ENCODE measurements at places on chromosomes 5 and 9.
A peak's percentile ranks its signal among the peaks of the same experiment; 100 is the strongest.

DNA sequence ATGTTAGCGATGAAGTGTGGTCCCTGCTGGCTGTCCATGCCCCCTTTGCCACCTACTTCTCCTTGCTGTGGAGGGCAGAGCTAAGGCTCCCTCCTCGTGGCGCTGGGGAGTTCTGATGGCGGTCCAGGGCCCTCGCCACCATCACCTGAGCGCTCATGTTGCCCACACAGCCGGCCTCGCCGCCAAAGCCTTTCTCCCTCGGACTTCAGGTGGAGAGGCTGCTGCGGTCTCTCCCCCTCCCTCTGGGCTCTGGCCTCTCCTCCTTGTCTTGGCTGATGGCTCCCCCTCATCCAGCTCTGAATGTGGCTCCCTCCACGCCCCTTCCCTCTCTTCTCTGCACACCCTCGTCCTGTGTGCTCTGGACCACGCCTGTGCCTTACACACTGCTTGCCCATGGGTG, 14.5 kb upstream of the LPCAT1 start:
- DNase-seq = no peak

DNA sequence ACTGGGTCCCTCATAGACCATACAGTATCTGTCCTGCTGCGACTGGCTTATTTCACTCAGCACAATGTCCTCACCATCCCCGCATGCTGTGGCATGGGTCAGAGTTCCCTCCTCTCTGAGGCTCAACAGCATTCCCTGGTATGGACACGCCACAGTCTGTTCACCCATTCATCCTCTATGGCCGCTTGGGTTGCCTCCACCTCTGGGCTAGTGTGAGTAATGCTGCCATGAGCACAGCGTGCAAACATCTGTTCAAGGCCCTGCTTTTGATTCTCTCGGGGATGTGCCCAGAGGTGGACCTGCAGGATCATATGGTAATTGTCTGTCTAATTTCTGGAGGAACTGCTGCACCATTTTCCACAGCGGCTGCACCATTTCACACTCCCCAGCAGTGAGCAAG, 5.5 kb upstream of the FBP2 start:
- DNase-seq = no peak

GRCh38 chr5:146425023-146425422, 22.1 kb upstream of the TCERG1 start:
- no peak for DNase-seq

- peak; percentile 89 for DNase-seq
Observed at GRCh38 chr5:9456435-9457042, 89.3 kb downstream of the SEMA5A start.

GRCh38 chr5:33258553-33258952, 182.2 kb upstream of the TARS1 start:
- no peak for DNase-seq

GRCh38 chr5:158010831-158011230, 151.9 kb upstream of the CLINT1 start:
- DNase-seq = no peak

- DNase-seq = no peak
Observed at GRCh38 chr9:69379270-69379982, 54.4 kb downstream of the ENTREP1 start.

DNA sequence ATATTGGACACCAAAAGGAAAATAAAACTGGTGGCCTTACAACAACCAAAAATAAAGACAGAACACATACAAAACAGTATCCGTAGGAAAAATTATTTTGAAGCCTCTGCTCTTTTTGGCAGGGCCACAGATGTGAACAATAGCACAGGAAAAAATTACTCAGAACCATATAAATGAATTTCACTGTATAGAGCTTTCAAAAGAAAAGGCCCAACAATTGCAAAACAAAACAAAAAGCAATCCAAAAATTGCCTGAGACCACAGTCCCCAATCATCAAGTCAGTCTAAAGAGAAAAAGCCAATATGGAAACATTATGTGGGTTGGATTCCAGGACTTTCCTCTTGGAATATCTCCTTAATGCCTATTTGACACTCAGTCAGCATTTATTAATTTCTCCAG, 243.8 kb downstream of the CEMIP2 start:
- DNase-seq = no peak

- no peak for DNase-seq
Observed at GRCh38 chr5:118776755-118777154, 211.6 kb downstream of the DTWD2 start.

DNA sequence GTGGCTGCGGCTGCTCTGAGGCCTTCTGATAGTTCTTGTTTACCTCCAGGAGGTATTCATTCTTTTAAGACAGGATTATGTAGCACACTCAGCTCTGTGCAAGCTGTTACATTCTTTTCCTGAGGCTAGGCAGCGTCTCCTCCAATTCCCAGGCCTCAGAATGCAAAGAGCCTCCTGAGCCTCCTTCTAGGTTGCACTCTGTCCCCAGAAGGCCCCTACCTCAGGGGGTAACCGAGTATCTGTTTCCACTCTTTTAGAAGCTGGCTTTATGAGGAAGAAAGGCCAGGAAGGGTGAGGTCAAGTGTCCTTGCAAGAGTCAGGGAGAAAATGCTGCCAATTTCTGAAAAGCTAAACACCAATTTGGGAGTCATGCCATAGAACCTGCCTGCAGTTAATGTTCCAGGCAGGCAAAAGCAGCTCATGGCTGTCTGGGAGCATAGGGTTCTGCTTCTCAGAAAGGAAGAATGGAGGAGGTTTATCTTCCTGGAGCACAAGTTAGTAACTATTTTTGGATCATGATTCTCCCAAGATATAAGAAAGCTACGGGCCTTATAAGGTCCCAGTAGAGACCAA, 178.9 kb downstream of the SEMA6A start:
- no peak for DNase-seq

GRCh38 chr5:143932584-143932983, 120.6 kb downstream of the HMHB1 start:
- no peak for DNase-seq

- no peak for DNase-seq
Observed at GRCh38 chr5:68418680-68419079, 203.1 kb downstream of the PIK3R1 start.

GRCh38 chr5:172853355-172853975, 19.4 kb downstream of the ERGIC1 start:
- no peak for DNase-seq

DNA sequence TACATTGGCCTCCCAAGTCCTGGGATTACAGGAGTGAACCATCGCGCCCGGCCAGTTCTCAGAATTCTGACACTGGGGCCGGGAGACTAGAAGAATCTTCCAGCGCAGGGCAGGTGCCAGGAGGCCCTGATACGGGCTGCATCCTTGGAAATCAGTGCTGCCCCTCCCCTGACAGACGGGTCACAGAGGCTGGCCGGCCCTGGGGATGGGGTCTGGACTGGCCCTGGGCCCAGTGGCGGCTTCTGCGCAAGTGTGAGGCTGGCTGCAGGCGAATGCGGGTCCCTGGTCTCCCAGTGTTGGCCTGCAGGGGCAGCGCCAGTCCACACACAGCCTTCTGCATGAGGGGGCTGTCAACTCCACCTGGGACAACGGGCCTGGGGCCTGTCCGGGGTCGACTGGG, 831 bp upstream of the TBC1D9B start:
- no peak for DNase-seq

DNA sequence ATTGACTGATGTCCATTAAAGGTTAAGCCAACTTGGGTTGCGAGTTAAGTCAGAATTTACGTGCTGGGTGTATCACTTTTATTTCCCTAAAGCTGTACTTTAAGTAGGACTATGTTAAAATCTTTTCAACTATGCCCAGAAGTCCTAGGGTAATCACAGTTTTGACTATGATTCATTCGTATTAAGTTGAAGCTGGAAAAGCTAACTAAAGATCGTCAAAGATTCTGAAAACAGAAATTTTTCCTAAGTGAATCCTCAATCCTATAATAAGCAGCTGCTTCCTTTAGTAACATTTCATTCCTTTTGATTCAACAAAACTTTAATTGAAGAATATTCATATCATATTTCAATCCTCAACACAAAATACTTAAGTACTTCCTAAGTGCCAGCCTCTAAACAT, 460.4 kb downstream of the ACTL7B start:
- no peak for DNase-seq

GRCh38 chr9:127588740-127589506, 23.2 kb upstream of the STXBP1 start:
- DNase-seq = no peak

DNA sequence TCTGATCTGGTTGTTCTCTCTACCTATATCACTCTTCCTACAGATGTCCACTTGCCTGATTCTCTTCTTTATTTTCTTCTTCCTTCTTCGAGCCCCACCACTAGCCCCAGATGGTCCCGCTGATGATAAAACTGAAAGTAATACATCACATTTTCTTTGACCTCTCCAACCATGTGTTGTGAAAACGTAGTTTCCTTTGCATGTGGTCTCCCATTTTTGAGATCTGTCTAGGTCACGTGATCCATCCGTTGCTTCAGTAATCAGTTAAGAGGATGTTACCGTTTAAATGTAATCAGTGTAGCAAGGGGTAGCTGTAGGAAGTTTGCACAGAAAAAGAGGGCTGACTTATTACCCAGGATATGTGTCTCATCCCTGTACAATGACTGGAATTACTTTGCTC, 426.3 kb upstream of the TLE4 start:
- DNase-seq = no peak

- DNase-seq = peak; percentile 54
Observed at GRCh38 chr5:98214240-98215051, 559.0 kb upstream of the RGMB start.

DNA sequence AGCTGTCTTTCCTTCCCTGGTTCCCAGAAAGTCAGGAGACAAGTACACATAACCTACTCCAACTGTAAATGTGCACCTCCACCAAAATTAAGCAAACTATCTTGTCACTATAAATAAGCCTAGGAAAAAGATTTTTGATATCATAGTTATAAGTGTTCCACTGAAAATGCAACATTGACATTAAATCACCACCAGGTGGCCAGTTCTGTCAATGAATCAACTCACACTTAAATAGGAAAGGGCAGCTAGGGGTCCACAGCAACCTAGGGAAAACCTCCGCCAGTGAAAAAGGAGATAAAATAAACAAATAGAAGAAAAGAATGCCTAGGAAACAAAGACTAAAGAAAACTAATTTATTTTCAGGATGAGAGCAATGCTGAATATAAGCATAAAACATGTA, 243.0 kb upstream of the PTPRD start:
- DNase-seq = no peak

DNA sequence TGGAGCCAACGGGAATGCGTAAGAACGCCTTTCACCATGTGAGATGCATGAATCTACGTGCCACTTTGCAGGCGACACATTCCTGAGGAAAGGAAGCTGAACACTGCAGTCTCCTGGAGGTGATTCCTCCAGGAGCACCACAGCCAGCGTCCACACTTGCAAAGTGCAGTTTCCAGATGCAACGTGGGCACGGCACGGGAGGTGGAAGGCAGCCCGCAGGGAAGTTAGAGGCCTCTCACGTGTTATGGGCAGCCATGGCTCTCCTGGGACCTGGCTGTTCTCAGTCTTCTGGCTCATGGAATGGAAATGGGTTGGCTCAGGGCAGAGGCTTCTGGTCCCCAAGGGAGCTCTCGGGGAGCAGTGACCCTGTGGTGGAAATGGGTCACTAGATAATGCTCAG, 381.0 kb upstream of the IRX4 start:
- no peak for DNase-seq

DNA sequence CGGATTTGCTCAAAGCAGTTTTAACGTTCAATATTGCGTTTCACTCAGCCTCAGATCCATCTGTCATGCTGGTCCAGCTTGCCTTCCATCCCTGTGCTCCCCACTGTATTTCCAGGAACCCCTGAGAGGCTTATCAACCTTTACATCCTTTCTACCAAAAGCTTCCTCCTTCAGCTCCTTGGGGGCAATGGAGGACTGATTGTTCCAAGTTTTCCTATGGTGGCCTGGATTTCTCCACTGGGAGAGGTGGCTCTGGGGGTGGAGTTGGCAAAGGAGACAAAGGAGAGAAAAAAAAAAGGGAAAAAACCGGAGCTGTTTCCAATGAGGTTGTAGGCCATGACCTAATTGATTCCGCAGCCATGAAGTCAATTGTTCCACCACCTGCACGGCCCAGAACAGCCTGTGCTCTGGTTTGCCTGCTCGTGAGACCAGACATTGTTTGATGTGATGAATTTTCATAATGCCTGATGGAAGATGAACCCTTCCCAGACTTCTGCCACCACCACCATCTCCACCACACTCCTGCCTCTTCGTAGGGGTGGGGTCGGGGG, 54.1 kb downstream of the ABLIM3 start:
- no peak for DNase-seq

- peak; percentile 51 for DNase-seq
Observed at GRCh38 chr9:119289740-119290433, 79.3 kb downstream of the BRINP1 start.

GRCh38 chr9:83204047-83204446, 141.1 kb upstream of the RASEF start:
- DNase-seq = no peak

- peak; percentile 28 for DNase-seq
Observed at GRCh38 chr5:56951946-56952691, at the start of gene MIER3. Gene MIER3 (minus strand): TSS chr5:56952123. CDS start chr5:56952102, 21 bp downstream.

- DNase-seq = no peak
Observed at GRCh38 chr5:58122848-58123392, 337.0 kb downstream of the PLK2 start.

DNA sequence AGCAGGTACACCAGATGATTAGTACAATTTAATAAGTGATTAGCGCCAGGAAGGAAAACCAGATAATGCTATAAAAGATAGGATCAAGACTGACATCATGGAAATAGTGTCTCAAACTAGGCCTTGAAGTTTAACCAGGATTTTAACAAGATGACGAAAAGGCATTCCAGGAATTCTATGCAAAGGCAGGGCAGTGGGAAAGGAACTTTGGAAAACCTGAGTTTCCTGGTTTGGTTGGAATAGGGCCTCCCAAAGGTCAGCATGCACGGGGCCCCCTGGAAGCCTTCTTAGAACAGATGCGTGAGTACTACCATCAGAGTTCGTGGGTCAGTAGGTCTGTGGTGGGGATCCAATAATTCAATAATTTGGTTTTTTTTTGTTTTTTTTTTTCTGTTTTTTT, 935.2 kb upstream of the DMAC1 start:
- DNase-seq = no peak

GRCh38 chr9:20356403-20357036, 265.8 kb downstream of the MLLT3 start:
- DNase-seq = peak; percentile 65

GRCh38 chr9:127698985-127699670, 7.7 kb upstream of the CFAP157 start:
- DNase-seq = peak; percentile 88

DNA sequence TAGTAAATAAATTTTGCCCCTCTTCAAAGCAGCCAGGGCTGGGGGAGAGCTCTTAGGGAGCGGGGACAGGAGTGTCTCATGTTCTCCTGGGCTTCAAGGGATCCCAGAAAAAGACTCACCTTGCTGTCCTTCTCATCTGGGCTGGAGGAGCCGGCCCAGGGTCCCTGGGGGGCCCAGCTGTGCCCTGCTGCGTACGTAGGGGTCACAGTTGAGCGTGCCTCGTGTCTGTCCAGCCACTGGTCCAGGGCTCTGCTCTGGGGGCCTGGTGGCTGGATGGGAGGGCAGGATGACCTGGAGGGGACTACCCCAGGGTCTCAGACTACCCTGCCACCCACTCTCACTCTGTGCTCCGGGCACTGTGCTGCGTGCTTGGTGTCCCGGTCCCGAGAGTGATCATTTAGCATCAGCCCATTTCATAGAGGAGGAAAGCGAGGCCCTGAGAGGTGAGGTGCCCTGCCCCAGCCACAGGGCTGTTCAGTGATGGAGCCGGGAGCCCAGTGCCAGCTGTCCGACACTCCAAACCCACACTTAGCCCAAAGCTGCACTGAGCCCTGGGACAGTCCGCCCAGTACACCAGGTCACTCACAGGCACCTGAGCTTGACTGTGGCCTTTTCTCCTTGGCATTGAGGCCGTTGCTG, 26.2 kb upstream of the TDRD7 start:
- no peak for DNase-seq

- DNase-seq = no peak
Observed at GRCh38 chr9:116124472-116125040, 29.0 kb upstream of the PAPPA start.

Measured in astrocyte of the cerebellum (primary cell).